Fibroblast of lung (primary cell): ENCODE measurements at places on chromosomes 5 and 9.
A peak's percentile ranks its signal among the peaks of the same experiment; 100 is the strongest.

DNA sequence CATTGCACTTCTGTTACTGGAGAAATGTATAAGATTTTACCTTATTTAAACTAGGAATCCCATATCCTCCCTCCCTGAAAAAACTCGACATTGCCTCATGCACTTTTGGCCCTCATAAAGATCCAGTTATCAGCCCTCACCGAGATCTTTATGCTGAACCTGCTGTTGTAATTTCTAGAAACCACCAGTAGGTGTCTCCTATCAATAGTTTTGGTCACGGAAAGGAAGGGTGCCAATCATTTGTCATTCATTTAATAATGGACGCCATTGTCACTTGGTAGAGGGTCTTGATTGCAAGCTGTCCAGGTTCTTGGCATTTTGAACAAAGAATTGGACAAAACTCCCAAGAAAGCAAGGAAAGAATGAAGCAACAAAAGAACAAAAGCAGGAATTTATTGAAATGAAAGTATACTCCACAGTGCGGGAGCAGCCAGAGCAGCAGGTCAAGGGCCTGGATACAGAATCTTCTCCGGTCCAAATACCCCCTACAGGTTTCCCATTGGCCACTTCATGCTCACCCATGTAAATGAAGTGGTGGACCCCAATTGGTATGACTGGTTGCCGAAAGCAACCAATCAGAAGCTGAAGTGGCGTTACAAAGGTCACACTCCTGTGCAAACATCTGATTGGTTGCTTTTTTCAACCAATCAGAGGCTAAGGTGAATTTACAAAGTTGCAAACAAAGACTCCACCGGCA is 524.3 kb downstream of the PSAT1 start:
- peak overlapping the region; percentile 48 for H3K4me3 ChIP-seq
- DNase-seq = peak; percentile 19
- H3K27me3 ChIP-seq = no peaks in the 10 kb centered on the region
- no peak overlapping the region for H3K27ac ChIP-seq

GRCh38 chr9:38256461-38256860 is 136.0 kb upstream of the ALDH1B1 start:
- H3K27ac ChIP-seq = no peak overlapping the region
- no peaks in the 10 kb centered on the region for H3K36me3 ChIP-seq
- DNase-seq = no peak
- H3K4me1 ChIP-seq = no peaks in the 10 kb centered on the region
- no peak overlapping the region for H3K4me3 ChIP-seq
- H3K27me3 ChIP-seq = peaks cover 6% of the 10 kb centered on the region

DNA sequence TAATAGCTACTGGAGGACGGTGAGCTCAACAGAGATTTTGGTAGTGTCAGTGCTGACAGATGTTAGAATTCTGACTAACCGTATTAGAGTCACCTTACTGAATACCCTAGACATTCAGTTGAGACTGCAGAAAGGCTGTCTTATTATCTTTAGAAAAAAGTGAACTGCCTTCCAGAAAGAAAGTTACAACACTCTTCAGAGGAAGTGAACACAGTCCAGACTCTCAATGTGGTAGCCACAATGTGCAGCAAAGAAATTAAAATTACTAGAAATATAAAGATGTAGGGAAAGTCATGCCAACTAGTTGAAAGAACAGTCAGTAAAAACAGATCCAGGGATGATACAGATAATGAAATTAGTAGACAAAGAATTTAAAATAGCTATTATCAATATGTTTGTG is 47.1 kb upstream of the COL15A1 start:
- DNase-seq = no peak
- H3K27me3 ChIP-seq = no peaks in the 10 kb centered on the region
- H3K36me3 ChIP-seq = no peaks in the 10 kb centered on the region
- peaks cover 7% of the 10 kb centered on the region for H3K4me1 ChIP-seq
- no peak overlapping the region for H3K27ac ChIP-seq

DNA sequence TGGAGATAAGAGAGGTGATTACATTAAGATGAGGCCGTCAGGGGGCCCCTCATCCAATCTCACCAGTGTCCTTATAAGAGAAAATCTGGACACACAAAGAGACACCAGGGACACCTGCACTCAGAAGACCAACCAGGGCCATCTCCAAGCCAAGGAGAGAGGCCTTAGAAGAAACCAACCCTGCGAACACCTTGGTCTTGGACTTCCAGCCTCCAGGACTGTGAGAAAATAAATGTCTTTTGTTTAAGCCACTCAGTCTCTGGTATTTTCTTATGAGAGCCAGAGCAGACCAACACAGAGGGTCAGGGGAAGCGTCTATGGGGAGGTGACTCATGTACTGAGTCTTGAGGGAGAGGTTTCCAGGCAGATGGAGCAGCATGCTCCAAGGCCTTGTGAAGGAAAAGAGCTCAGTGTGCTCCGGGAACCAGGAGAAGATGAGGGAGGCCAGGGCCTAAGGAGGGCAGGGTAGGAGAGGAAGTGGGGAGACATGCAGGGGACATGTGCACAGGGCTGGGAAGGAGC is 5.4 kb downstream of the PHYKPL start:
- no peak overlapping the region for H3K4me3 ChIP-seq
- peaks cover 6% of the 10 kb centered on the region for H3K4me1 ChIP-seq
- H3K27me3 ChIP-seq = no peaks in the 10 kb centered on the region
- H3K36me3 ChIP-seq = peaks cover 23% of the 10 kb centered on the region
- H3K27ac ChIP-seq = no peak overlapping the region

- H3K27me3 ChIP-seq = no peaks in the 10 kb centered on the region
- no peak overlapping the region for H3K27ac ChIP-seq
- no peaks in the 10 kb centered on the region for H3K4me1 ChIP-seq
- no peaks in the 10 kb centered on the region for H3K36me3 ChIP-seq
- H3K4me3 ChIP-seq = no peak overlapping the region
These were observed 728.0 kb upstream of the C9orf72 start for GRCh38 chr9:28301281-28301680.

DNA sequence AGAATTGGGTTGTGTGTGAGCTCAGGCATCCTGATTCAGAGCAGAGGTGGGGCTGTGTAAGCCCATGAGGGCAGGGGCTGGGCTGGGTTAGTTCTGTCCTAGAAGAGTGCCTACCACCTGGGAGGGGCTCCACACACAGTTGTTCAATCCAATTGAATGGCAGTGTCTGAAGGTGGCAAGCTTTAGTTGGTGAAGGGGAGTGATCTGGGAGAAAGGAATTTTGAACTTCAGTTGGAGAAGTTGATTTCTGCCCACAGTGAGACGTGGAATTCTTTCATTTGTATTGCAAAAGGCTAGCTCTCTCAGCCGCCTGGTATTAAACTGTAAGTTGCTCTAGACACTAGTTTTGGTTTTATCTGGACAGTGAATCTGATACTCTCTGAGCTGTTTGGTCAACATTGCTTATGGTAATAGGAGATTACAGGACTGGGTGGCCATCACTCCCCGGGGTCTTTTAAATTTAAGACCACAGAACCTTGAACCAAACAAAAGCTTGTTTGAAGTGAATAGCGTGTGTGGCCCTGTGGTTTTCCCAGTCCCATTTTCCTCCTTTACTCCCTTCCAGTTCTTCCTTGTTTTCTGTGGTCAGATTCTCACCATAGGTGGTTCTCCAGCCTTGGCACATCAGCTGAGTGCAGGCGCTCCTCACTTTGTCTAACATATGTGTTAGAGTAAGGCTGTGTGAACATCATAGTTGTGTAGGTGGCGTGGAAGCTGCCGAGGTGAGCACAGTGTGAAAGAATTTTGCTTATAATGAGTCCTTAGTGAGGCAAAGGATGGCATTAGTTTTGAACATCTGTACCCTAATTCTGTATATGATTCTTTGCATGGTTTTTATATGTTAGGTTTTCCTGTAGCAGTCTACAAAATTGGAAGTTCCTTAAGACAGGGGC is 78.0 kb downstream of the ARHGAP26 start:
- H3K27ac ChIP-seq = no peak overlapping the region
- no peak for DNase-seq
- H3K36me3 ChIP-seq = no peaks in the 10 kb centered on the region
- H3K4me1 ChIP-seq = peaks cover 2% of the 10 kb centered on the region
